ENCODE measurements at places on chromosomes 2 and 18. TPM values are rescaled to one million over a fixed set of nuclear protein-coding genes. Genes with fewer than 3 reads are reported as not detected.
A peak's percentile ranks its signal among the peaks of the same experiment; 100 is the strongest.

DNA sequence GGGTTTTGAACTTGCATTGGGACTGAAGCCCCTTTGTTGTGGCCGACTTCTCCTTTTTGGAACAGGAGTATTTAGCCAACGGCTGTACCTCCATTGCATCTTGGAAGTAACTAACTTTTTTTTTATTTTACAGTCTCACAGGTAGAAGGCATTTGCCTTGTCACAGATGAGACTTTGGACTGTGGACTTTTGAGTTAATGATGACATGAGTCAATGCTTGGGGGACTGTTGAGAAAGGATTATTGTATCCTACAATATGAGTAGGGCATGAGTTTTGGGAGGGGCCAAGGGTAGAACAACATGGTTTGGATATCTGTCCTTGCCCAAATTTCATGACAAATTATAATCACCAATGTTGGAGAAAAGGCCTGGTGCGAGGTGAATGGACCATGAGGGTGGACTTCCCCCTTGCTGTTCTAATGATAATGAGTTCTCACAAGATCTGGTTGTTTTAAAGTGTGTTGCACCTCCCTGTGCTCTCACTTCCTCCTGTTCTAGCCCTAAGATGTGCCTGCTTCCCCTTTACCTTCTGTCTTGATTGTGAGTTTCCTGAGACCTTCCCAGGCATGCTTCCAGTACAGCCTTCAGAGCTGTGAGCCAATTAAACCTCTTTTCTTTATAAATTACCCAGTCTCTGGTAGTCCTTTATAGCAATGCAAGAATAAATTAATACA is 1269.4 kb upstream of the CHAC2 start:
- H3K36me3 ChIP-seq = no peaks in the 10 kb centered on the region
- DNase-seq = no peak
- H3K4me3 ChIP-seq = no peak overlapping the region
- H3K27ac ChIP-seq = no peak overlapping the region

ALK gene
- polyA plus RNA-seq = 0.10 TPM

DNA sequence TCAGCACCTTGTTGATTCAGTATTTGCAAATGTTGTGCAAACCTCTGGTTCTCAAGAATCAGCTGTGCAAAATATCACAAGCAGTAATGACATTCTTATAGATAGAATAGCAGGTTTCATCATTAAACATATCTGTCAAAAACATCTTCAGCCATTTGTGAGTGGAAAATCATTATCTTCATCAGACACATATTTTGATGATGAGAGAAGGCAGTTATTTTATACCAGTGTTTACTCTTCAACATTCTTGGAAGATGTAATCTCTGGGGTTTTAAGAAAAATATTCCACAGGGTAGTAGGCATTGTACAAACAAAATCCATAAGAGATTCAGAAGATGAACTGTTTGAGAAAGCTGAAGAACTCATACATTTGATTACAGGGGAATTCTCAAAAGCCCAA is 64.3 kb downstream of the FSIP2 start:
- no peak overlapping the region for H3K4me3 ChIP-seq
- no peak for DNase-seq
- H3K27ac ChIP-seq = no peak overlapping the region
- H3K27me3 ChIP-seq = no peaks in the 10 kb centered on the region
- H3K36me3 ChIP-seq = peaks cover 13% of the 10 kb centered on the region

GRCh38 chr2:37061776-37062175 is 22.4 kb downstream of the HEATR5B start:
- no peak overlapping the region for H3K27ac ChIP-seq
- H3K4me3 ChIP-seq = no peak overlapping the region
- H3K36me3 ChIP-seq = peaks cover 12% of the 10 kb centered on the region

IL37 gene
- polyA plus RNA-seq = not detected

NAPG gene
- 12.8 TPM for polyA plus RNA-seq

SEMA4C gene
- 2.2 TPM for polyA plus RNA-seq

PLEK gene
- 148 TPM for polyA plus RNA-seq

GRCh38 chr18:66873899-66874298 is 270.0 kb upstream of the CDH19 start:
- H3K4me1 ChIP-seq = no peaks in the 10 kb centered on the region
- no peak overlapping the region for H3K27ac ChIP-seq
- no peaks in the 10 kb centered on the region for H3K27me3 ChIP-seq
- no peak for DNase-seq
- no peaks in the 10 kb centered on the region for H3K36me3 ChIP-seq

GRCh38 chr2:180733330-180733729 is 247.1 kb upstream of the UBE2E3 start:
- no peak overlapping the region for H3K27ac ChIP-seq
- no peaks in the 10 kb centered on the region for H3K4me1 ChIP-seq
- no peak overlapping the region for H3K4me3 ChIP-seq
- no peak for DNase-seq

DNA sequence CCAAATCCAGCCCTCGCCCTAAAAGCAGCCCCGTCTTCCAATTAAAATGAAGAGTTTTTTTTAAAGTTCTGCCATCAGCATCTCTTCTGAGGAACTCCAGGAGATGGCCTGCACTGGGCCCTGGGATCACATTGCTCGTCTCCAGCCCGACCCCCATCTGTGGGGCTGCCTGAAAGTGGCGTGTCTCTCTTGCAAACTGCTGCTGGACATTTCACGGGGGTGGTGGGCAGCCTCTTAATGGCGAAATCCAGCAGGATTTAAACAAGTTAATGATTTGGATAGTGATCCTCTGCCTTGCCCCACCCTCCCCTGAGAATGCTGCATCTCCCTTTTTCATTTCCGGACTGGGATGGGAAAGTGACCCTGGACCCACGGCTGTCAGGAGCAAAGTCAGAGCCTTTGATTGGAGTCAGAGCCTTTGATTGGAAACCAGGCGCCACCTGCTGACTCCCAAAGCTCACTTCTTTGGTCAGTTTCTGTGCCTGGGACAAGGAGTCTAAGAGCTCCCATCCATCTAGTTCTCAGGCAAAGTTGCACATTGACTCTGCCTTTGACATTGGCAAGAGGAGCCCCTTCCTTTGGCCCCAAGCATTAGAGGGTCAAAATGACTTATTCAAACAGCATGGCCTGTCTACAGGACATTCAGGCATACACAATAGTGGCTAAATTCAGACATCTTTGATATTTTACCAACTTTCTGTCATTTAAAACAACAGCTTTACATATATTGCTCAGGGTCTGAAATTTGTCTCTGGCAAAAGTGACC is 155.2 kb downstream of the SH3BP4 start:
- no peaks in the 10 kb centered on the region for H3K36me3 ChIP-seq
- no peak for DNase-seq
- H3K27me3 ChIP-seq = peaks cover 6% of the 10 kb centered on the region
- no peaks in the 10 kb centered on the region for H3K4me1 ChIP-seq
- H3K4me3 ChIP-seq = no peak overlapping the region

DNA sequence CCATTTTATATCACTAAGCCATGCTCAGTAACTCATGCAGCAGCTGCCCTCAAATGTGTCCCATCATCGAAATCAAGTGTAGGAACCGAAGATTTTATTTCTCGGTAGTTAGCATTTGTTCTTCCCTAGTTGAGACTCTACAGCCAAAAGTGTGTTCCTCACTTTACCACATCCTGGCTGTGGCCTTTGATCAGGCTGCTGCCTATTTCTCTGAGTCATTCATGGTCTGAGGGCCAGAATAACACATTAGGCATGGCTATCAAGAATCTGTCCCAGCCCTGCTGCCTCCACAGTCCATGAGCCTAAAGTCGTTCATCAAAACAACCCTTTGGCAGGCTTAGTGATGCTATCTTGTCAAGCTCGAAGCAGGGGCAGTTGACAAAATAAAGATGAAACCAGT is 300.1 kb downstream of the TDRD15 start:
- no peaks in the 10 kb centered on the region for H3K4me1 ChIP-seq
- H3K36me3 ChIP-seq = no peaks in the 10 kb centered on the region
- peaks cover 9% of the 10 kb centered on the region for H3K27me3 ChIP-seq
- H3K27ac ChIP-seq = no peak overlapping the region
- no peak overlapping the region for H3K4me3 ChIP-seq

DNA sequence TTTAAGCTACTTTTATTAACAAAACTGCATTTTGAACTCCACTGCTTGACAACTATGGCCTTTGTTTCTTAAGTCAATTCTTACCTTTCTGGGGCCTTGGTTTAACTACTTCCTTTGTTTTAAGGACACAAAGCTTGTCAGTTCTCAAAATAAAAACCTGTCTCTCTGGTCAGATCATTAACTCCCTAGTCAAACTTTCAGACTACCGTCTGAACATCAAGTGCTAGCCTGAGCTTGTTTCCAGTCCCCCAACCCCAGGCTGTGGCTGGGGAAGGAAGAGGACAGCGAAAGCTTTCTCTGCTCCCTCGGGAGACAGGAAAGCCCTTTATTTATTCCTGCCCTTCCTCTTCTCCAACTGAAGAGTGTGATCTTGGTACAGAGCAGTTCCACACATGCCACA is 1.7 kb downstream of the SH3YL1 start:
- peak overlapping the region; percentile 75 for H3K27ac ChIP-seq
- no peaks in the 10 kb centered on the region for H3K27me3 ChIP-seq
- peak overlapping the region; percentile 75 for H3K4me3 ChIP-seq
- no peak for DNase-seq
- H3K4me1 ChIP-seq = peaks cover 25% of the 10 kb centered on the region

GRCh38 chr18:48219037-48219809 is 190.0 kb downstream of the ZBTB7C start:
- H3K27ac ChIP-seq = no peak overlapping the region
- H3K4me3 ChIP-seq = no peak overlapping the region
- DNase-seq = no peak
- no peaks in the 10 kb centered on the region for H3K4me1 ChIP-seq
- no peaks in the 10 kb centered on the region for H3K36me3 ChIP-seq

ST6GAL2 gene
- polyA plus RNA-seq = not detected

AKAIN1 gene
- polyA plus RNA-seq = not detected

SETBP1 gene
- not detected for polyA plus RNA-seq

DNA sequence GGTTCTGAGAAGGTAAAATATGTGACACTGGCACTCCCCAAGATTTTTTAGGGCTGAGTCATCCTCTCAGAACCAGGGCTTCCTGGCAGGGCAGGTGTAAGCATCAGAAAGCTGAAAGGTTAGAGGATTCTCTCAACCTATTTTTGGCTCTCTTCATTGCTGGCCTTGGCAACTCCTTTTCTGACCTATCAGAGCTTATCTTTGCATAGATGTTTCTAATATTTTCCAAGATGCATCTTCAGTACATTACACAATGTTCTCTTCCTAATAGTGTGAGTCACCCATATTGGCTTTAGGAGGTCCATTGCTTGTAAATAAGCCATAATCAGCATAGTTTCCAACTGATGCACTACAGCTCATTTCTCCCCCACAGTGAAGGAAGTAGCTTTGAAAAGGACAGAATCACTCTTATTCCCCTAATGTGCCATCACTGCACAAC is 2008.4 kb upstream of the PIK3C3 start:
- H3K4me1 ChIP-seq = no peaks in the 10 kb centered on the region
- no peaks in the 10 kb centered on the region for H3K36me3 ChIP-seq
- no peak for DNase-seq
- no peak overlapping the region for H3K4me3 ChIP-seq
- H3K27ac ChIP-seq = no peak overlapping the region

HOXD11 gene
- not detected for polyA plus RNA-seq

ALKAL2 gene
- not detected for polyA plus RNA-seq

- peaks cover 3% of the 10 kb centered on the region for H3K27me3 ChIP-seq
- H3K4me3 ChIP-seq = peak overlapping the region; percentile 92
- DNase-seq = peak; percentile 13
Observed at GRCh38 chr18:9334973-9335696, 562 bp downstream of the TWSG1 start.

NAT8 gene
- not detected for polyA plus RNA-seq

- H3K27me3 ChIP-seq = peaks cover 19% of the 10 kb centered on the region
- H3K27ac ChIP-seq = no peak overlapping the region
- DNase-seq = no peak
- no peaks in the 10 kb centered on the region for H3K36me3 ChIP-seq
Observed at GRCh38 chr2:172153156-172153555, 50.5 kb upstream of the DLX2 start.

ADAM23 gene
- polyA plus RNA-seq = not detected

DUSP2 gene
- polyA plus RNA-seq = 60.7 TPM

DNA sequence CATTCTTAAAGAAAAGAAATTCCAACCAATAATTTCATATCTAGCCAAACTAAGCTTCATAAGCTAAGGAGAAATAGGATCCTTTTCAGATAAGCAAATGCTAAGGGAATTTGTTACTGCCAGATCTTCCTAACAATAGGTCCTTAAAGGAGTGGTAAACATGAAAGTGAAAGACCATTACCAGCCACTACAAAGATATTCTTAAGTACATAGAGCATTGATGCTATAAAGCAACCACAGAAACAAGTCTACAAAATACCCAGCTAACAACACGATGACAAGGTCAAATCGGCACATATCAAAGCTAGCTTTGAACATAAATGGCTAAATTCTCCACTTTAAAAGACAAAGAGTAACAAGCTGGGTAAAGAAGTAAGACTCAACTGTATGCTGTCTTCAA is 188.9 kb upstream of the RPRM start:
- no peaks in the 10 kb centered on the region for H3K27me3 ChIP-seq
- H3K4me1 ChIP-seq = no peaks in the 10 kb centered on the region
- peaks cover 3% of the 10 kb centered on the region for H3K36me3 ChIP-seq
- no peak for DNase-seq

- H3K4me3 ChIP-seq = no peak overlapping the region
- no peak for DNase-seq
- H3K27me3 ChIP-seq = no peaks in the 10 kb centered on the region
- no peak overlapping the region for H3K27ac ChIP-seq
- no peaks in the 10 kb centered on the region for H3K36me3 ChIP-seq
- H3K4me1 ChIP-seq = no peaks in the 10 kb centered on the region
Observed at GRCh38 chr2:237532160-237532559, 34.2 kb upstream of the PRLH start.

- H3K27me3 ChIP-seq = no peaks in the 10 kb centered on the region
- H3K4me3 ChIP-seq = no peak overlapping the region
- H3K36me3 ChIP-seq = no peaks in the 10 kb centered on the region
- DNase-seq = no peak
- H3K4me1 ChIP-seq = peaks cover under 1% of the 10 kb centered on the region
- no peak overlapping the region for H3K27ac ChIP-seq
Observed at GRCh38 chr2:127584047-127584446, 48.6 kb downstream of the MYO7B start.

GRCh38 chr2:8574196-8575037 is 107.4 kb upstream of the ID2 start:
- no peak overlapping the region for H3K27ac ChIP-seq
- peaks cover 34% of the 10 kb centered on the region for H3K4me1 ChIP-seq
- no peak for DNase-seq
- peaks cover 13% of the 10 kb centered on the region for H3K27me3 ChIP-seq

DNA sequence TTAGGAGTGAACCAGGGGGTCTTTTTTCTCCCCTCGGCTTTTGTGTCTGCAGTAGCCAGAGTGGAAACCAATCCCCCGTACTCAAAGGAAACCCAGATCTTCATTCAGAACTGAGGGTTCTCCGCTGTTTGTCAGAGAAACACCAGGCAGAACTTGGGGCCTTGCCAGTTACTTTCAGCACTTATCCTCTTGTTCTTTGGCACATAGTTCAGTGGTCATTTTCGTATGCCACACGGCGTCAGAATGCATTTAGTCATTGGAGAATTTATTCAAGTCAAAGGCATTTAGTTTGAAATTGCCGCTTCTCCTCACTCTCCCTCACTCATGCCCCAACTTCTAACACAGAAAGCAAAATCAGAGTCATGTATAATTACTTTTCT is 102.9 kb downstream of the CABLES1 start:
- H3K36me3 ChIP-seq = peaks cover 1% of the 10 kb centered on the region
- peak overlapping the region; percentile 76 for H3K4me3 ChIP-seq

All from naive thymus-derived CD8-positive, alpha-beta T cell (primary cell).